WERI-Rb-1 (cell line): ENCODE measurements at places on chromosomes 11 and 22.

- DNase-seq = no peak
These were observed 5.2 kb downstream of the TRAPPC4 start for GRCh38 chr11:119023741-119024140.

DNA sequence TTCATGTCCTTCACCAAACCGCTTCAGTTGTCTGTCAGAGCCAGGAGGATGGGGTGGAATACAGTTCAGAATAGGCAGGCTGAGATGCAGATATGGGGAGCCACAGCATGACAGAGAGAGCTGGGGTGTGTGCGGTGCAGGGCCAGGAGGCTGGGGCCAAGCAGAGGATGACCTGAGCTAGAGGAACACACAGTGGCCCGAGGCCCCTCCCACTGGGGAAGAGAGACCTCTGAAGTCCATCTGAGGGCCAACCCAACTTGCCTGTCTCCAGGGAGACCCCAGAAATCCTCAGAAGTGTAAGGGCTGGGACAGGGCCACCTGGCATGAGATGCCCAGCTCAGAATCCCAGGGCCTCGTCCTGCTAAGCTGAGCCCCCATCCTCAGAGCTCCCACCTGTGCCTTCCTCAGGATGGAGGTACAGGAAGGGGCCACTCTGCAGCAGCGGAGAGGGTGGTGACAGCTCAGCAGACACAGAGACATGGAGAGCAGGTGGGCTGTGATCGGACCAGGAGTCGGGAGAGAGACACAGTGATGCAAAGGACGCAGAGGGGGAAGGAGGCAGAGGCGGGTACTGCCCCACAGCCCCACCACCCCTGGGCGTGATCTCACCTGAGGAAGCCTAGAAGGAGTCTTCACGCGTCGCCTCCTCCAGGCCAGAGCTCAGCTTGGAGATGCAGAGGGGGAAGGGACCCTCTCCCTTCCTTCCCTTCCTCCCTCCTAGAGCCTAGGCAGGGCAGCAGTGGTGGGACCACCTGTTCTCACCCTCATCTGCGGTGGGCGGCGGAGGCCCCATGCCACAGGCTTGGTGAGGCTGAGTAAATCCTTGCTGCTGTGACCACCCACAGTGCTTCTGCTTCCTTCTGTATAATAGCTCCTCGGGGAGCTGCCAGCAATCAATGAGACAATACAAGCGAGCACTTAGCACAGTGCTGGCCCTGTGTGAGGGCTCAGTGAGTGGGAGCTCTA, 9.1 kb upstream of the TUB start:
- no peak for DNase-seq

GRCh38 chr11:9808943-9809342, 145.1 kb downstream of the SWAP70 start:
- no peak for DNase-seq

DNA sequence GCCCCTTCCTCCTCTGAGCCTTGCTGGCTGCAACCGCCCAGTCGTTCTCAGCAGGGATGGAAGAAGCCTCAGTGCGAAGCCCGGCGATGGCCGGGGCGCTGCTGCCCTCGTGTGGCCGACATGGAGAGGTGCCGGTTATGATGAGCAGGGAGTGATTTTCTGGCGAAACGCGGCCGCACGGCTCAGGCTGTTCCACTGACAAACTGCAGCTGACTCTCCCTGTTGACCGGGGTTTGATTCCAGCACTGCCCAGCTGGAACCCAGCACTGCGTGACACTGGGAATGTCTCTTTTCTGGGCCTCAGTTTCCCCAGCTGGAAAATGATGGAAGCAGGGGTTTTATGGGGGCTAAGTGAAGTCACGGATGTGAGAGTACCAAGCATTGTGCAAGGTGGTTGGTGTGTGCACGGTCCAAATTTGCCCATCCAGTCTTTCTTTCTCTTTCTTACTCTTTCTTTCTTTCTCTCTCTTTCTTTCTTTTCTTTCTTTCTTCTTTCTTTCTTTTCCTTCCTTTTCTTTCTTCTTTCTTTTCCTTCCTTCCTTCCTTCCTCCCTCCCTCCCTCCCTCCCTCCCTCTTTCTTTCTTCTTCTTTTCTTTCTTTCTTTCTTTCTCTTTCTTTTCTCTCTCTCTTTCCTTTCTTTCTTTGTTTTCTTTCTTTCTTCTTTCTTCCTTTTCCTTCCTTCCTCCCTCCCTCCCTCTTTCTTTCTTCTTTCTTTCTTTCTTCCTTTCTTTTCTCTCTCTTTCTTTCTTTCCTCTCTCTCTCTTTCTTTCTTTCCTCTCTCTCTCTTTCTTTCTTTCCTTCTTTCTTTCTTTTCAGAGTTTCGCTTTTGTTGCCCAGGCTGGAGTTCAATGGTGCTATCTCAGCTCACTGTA, 25.8 kb upstream of the MPPED1 start:
- DNase-seq = peak; percentile 75

- no peak for DNase-seq
These were observed 85.2 kb upstream of the ARHGAP20 start for GRCh38 chr11:110797453-110797852.

GRCh38 chr11:29989174-29989970, 27.5 kb downstream of the KCNA4 start:
- no peak for DNase-seq
